Progenitor cell of endocrine pancreas (in vitro differentiated cells): ENCODE measurements at places on chromosomes 6 and 20. TPM values are rescaled to one million over a fixed set of nuclear protein-coding genes. Genes with fewer than 3 reads are reported as not detected.

The ENPP5 gene
- 13.4 and 13.6 TPM in 2 replicates for total RNA-seq

The OR12D2 gene
- not detected in 2 replicates for total RNA-seq

The CYP24A1 gene
- total RNA-seq = not detected in 2 replicates

The TMEM242 gene
- total RNA-seq = 11.5 and 12.4 TPM in 2 replicates

The VSTM2L gene
- total RNA-seq = 5.0 and 6.2 TPM in 2 replicates

The ZSWIM3 gene
- total RNA-seq = 7.6 and 7.9 TPM in 2 replicates

The EIF6 gene
- total RNA-seq = 108 and 109 TPM in 2 replicates

The BEND6 gene
- 0.46 and 0.64 TPM in 2 replicates for total RNA-seq

The BPIFB3 gene
- not detected in 2 replicates for total RNA-seq

The LY86 gene
- total RNA-seq = not detected in 2 replicates

The TINAG gene
- not detected in 2 replicates for total RNA-seq

The GPR31 gene
- not detected in 2 replicates for total RNA-seq

The FUCA2 gene
- 67.3 and 67.5 TPM in 2 replicates for total RNA-seq

DNA sequence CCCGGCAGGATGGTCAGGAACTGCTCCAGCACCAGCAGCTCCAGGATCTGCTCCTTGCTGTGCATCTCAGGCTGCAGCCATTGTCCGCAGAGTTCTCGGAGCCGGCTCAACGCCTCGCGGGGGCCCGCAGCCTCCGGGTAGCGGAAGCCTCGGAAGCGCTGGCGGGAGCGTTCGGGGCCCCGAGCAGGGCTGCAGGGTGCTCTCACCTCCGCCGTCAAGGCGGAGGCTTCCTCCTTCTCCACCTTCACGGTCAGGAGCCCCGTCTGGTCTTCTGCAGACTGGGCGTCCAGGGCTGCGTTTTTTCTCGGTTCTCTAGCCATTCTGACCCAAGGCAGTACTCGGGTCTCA is 434 bp downstream of the ZKSCAN4 start:
- H3K4me1 ChIP-seq = peaks cover 10% of the 10 kb centered on the region
- no peaks in the 10 kb centered on the region for H3K27me3 ChIP-seq
- peak overlapping the region; percentile 90 for H3K27ac ChIP-seq
- peak overlapping the region; percentile 94 for H3K4me3 ChIP-seq
- H3K36me3 ChIP-seq = peaks cover 10% of the 10 kb centered on the region

GRCh38 chr6:148566664-148567350 is 180.0 kb upstream of the UST start:
- no peak for DNase-seq
- H3K27ac ChIP-seq = no peak overlapping the region
- H3K4me3 ChIP-seq = no peak overlapping the region
- H3K4me1 ChIP-seq = no peaks in the 10 kb centered on the region
- H3K27me3 ChIP-seq = peaks cover 43% of the 10 kb centered on the region

DNA sequence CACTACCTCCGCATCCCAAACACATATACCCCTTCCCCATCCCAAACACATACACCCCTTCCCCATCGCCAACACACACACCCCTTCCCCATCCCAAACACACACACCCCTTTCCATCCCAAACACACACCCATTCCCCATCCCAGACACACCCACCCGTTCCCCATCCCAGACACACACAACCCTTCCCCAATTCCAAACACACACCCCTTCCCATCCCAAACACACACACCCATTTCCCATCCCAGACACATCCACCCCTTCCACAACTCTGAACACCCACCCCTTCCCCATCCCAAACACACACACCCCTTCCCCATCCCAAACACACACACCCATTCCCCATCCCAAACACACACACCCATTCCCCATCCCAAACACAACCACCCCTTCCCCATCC is 314.5 kb downstream of the KIF16B start:
- DNase-seq = no peak
- peaks cover 5% of the 10 kb centered on the region for H3K27me3 ChIP-seq
- no peak overlapping the region for H3K4me3 ChIP-seq
- H3K36me3 ChIP-seq = no peaks in the 10 kb centered on the region
- no peak overlapping the region for H3K27ac ChIP-seq
- H3K4me1 ChIP-seq = no peaks in the 10 kb centered on the region

DNA sequence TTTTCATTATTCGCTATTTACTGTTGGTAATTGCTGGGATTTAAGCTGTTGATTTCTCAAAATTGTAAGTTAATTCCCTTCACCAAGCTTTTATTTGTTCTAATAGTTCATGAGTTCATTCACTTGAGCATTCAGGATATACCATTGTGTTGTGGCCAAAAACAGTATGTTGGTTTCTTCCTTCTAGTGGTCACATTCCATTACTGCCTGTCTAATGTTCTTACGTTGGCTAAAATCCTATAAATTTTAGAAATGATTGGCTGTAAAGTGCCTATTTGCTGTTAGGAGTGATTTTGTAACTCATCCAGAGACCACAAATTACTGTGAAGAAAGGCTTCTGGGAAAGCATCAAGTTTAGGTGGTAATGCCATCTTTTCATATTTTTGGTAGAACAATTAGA is 76.3 kb downstream of the FARS2 start:
- H3K27ac ChIP-seq = no peak overlapping the region
- no peaks in the 10 kb centered on the region for H3K27me3 ChIP-seq
- no peak overlapping the region for H3K4me3 ChIP-seq
- peaks cover 4% of the 10 kb centered on the region for H3K4me1 ChIP-seq
- no peak for DNase-seq

DNA sequence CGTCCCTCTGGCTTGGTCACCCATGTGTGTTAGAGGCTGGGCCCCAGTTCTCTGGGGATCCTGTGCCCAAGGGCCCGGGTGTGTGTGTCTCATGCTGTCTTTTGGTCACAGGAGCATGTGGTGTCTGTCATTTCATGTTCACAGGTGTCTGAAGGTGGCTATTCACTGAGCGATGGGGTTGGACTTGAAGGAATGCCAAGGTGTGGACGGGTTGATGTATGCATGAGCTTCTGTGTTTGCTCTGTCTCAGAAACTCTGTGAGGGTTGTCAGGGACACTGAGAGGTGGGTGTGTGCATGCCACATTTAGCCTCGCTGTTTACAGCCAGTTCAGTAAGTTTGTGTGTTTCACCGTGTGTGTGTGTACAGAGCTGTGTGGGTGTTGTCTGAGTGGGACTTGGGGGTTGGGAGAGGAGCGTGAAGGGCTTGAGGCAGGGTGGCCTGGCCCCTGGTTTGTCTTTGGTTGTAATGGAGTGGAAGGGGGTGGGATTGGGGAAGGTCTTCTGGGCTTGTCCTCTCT is 1.2 kb downstream of the DDR1 start:
- peaks cover 4% of the 10 kb centered on the region for H3K27me3 ChIP-seq
- peaks cover 49% of the 10 kb centered on the region for H3K4me1 ChIP-seq
- peak overlapping the region; percentile 84 for H3K4me3 ChIP-seq
- DNase-seq = no peak

GRCh38 chr6:116695401-116695800 is 14.4 kb downstream of the KPNA5 start:
- DNase-seq = no peak
- H3K36me3 ChIP-seq = peaks cover 21% of the 10 kb centered on the region
- H3K27ac ChIP-seq = no peak overlapping the region

DNA sequence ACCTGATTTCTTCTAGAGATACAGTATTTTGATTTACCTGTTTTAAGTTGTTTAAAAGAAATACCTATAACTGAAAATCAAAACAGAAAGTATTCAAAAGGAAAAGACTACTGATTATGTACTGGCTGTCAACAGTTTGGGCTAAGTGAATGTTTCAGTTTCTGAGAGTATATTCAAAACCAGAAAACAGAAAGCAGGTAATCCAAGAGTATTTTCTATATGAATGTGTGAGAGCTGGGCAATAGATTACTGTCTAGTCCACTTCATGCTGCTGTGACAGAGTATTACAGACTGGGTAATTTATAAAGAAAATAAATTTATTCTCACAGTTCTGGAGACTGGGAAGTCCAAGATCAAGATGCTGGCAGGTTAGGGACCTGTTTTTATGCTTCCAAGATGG is 261.0 kb downstream of the ARHGAP18 start:
- no peak overlapping the region for H3K4me3 ChIP-seq
- no peaks in the 10 kb centered on the region for H3K27me3 ChIP-seq
- H3K36me3 ChIP-seq = no peaks in the 10 kb centered on the region
- DNase-seq = no peak

DNA sequence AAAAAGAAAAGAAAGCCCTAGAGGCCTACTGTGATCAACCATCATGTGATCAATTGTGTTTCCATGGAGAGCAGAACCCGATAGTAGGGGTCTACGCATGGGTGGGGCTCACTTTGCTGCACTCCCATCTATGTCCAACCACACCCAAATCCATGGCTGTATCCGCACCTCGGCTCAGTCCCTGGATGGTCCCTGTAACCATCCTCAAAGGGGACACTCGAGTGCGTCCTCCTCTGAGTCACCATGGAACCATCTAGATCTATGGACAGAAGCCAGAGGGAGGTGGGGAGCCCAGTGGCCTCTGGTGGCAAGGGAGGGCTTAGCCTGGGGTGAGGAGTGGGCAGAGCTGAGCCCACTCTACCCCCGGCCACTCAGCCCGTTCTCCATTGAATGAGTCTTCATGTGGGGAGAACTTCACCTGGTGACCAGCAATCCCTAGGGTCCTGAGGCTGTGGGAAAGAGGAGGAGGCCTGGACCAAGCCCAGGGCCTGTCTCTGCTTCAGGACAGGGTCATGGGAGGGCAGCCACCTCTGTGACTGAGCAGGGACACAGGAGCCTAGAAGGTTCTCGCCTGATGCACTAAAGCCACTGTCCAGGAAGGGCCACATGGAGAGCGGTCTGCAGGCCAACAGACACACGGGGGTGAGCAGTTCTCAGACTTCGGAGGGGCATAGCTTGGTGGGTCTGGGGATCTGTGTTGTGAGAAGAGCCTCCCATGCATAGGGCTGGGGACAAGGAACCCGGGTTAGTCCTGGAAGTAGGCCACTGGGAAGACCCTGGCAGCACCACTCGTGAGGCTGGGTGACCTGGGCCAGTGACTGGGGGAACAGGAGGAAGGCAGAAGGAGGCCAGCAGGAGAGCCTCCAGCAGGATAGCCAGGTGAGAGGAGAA is 19.3 kb downstream of the RAET1L start:
- H3K36me3 ChIP-seq = no peaks in the 10 kb centered on the region
- peak overlapping the region; percentile 87 for H3K4me3 ChIP-seq
- peak; percentile 8 for DNase-seq
- H3K27ac ChIP-seq = peak overlapping the region; percentile 67
- H3K27me3 ChIP-seq = peaks cover 61% of the 10 kb centered on the region
- peaks cover 3% of the 10 kb centered on the region for H3K4me1 ChIP-seq

DNA sequence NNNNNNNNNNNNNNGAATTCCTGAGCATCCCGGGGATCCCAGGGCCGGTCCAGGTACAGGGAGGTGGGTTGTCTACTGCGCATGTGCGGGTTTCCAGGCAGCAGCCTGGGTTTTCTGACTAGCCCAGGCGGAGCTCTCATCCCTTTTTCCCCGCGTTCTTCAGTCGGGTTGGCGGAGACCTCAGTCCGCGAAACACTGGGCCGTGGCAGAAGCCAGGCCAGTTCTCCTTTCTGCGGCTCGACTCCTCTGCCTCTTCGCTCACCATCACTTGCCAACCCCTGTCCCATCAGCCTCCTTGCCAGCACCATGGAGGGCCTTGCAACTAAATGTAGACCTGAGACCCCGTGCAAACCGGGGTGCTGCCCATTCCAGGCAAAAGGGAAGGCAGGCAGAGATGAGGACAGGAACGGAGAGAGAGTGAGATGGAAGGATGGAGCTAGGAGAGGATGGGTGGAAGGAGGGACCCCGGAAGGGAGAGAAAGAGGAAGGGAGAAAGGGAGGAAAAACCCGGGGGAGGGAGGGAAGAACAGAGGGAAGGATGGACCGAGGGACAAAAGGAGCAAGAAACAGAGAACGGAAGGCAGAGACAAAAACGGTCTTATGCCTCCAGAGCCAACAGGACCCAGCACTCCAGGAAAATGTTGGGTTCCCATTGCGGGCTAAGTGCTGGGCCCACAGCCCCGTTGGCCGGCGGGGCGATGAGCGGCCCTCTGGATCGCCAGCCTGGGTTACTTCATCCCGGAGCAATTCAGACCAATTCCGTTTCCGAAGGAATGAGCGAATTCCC is 445.4 kb upstream of the DEFB115 start:
- no peaks in the 10 kb centered on the region for H3K4me1 ChIP-seq
- no peak overlapping the region for H3K4me3 ChIP-seq
- H3K27me3 ChIP-seq = no peaks in the 10 kb centered on the region
- peaks cover 11% of the 10 kb centered on the region for H3K36me3 ChIP-seq
- DNase-seq = no peak
- no peak overlapping the region for H3K27ac ChIP-seq

- H3K4me1 ChIP-seq = peaks cover 22% of the 10 kb centered on the region
- no peaks in the 10 kb centered on the region for H3K27me3 ChIP-seq
- DNase-seq = no peak
- H3K36me3 ChIP-seq = no peaks in the 10 kb centered on the region
These were observed 296 bp downstream of the DZANK1 start for GRCh38 chr20:18466574-18466893.

GRCh38 chr20:38369389-38369788 is 23.1 kb downstream of the LBP start:
- no peaks in the 10 kb centered on the region for H3K4me1 ChIP-seq
- H3K4me3 ChIP-seq = no peak overlapping the region
- DNase-seq = no peak
- H3K27ac ChIP-seq = no peak overlapping the region
- H3K27me3 ChIP-seq = no peaks in the 10 kb centered on the region
- no peaks in the 10 kb centered on the region for H3K36me3 ChIP-seq

GRCh38 chr6:34447910-34448309 is 18.0 kb upstream of the PACSIN1 start:
- DNase-seq = no peak
- no peak overlapping the region for H3K4me3 ChIP-seq
- H3K36me3 ChIP-seq = no peaks in the 10 kb centered on the region
- no peak overlapping the region for H3K27ac ChIP-seq
- H3K4me1 ChIP-seq = no peaks in the 10 kb centered on the region
- peaks cover 3% of the 10 kb centered on the region for H3K27me3 ChIP-seq

DNA sequence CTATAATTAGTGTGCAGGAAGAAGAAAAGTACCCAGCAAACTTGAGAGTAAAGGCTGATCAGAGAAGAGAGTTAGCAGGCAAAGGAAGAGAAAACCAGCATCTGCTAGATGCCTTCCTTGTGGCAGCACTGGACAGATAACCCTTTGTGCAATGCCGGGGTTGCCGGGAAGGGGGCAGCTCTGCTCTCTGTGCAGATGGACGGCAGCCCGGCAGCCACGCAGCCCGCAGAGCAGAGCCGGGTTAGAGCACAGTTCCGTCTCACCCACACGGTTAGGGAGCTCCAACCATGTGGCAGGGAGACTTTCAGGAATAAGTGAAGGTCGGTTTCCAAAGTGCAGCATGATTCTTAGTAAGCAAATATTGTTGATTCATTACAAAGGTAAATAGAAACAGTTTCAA is 80.0 kb upstream of the RPS6KA2 start:
- peak; percentile 50 for DNase-seq
- H3K27ac ChIP-seq = no peak overlapping the region
- H3K36me3 ChIP-seq = no peaks in the 10 kb centered on the region
- H3K27me3 ChIP-seq = peaks cover 13% of the 10 kb centered on the region

GRCh38 chr20:44409132-44409600 is 53.7 kb downstream of the HNF4A start:
- peaks cover 11% of the 10 kb centered on the region for H3K27me3 ChIP-seq
- H3K27ac ChIP-seq = no peak overlapping the region
- H3K4me3 ChIP-seq = no peak overlapping the region
- no peak for DNase-seq
- H3K4me1 ChIP-seq = peaks cover 23% of the 10 kb centered on the region
- H3K36me3 ChIP-seq = peaks cover 14% of the 10 kb centered on the region

GRCh38 chr6:41058783-41059181 is 5.8 kb downstream of the APOBEC2 start:
- no peak overlapping the region for H3K27ac ChIP-seq
- H3K36me3 ChIP-seq = peaks cover 8% of the 10 kb centered on the region
- no peaks in the 10 kb centered on the region for H3K27me3 ChIP-seq
- no peak for DNase-seq
- no peak overlapping the region for H3K4me3 ChIP-seq

- H3K4me3 ChIP-seq = no peak overlapping the region
- no peak overlapping the region for H3K27ac ChIP-seq
- peaks cover 1% of the 10 kb centered on the region for H3K4me1 ChIP-seq
- no peak for DNase-seq
- peaks cover 21% of the 10 kb centered on the region for H3K27me3 ChIP-seq
- H3K36me3 ChIP-seq = no peaks in the 10 kb centered on the region
These were observed 95.0 kb downstream of the ERMARD start for GRCh38 chr6:169846286-169847056.
